Pancreas (tissue), 10 donors: ENCODE measurements at places on chromosomes 11 and 22. TPM values are rescaled to one million over a fixed set of nuclear protein-coding genes. Genes with fewer than 3 reads are reported as not detected.

UCP3 gene
- total RNA-seq = 1.5 TPM

DNA sequence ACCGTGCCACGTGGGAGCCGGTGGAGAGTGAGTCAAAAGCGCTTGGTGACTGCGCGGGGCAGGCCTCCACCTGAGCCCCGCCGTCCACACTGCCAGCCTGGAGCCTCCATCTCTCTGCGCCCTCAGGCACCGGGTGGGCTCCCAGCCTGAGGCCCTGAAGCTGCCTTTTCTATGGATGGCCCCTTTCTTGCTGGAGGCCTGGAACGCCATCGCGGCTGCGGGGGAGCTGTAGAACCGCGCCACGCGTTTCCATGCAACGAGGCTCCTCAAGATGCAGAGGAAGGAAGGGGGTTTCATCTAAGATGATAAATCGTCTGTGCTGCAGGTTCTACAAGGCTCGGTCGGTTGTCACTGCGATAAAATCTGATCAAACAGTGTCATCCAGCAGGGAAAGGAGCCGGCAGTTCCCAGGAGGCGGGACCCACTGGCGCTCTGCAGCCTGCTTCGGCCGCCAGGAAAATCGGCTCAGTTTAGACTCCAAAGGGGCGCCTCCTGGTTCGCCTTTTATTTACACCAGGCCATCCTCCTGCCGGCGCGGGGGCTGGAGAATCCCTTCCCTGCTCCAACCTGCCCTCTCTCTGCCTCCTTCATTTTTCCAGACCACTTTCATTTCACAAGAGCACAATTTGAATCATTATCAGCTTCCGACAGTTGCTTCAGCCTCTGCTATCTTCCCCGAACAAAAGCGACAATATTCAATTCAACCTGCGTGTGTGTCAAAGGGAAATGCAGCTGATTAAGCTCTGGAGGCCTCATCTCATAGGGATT lies 624.4 kb downstream of the BRD1 start:
- H3K36me3 ChIP-seq = no peaks in the 10 kb centered on the region
- no peak overlapping the region for H3K27ac ChIP-seq
- no peaks in the 10 kb centered on the region for H3K27me3 ChIP-seq
- H3K4me3 ChIP-seq = no peak overlapping the region

- H3K27me3 ChIP-seq = no peaks in the 10 kb centered on the region
- no peak overlapping the region for H3K4me3 ChIP-seq
- DNase-seq = no peak
- H3K36me3 ChIP-seq = no peaks in the 10 kb centered on the region
These were observed 29.5 kb upstream of the IGSF9B start for GRCh38 chr11:133985981-133986944.

OR2AT4 gene
- total RNA-seq = not detected
